Activated CD4-positive, alpha-beta T cell treated with anti-CD3 and anti-CD28 coated beads, Interleukin-2, amount 10 ng/mL, durations not matched to agents 7 days and 5 days (primary cell): ENCODE measurements at places on chromosomes 12 and 14. TPM values are rescaled to one million over a fixed set of nuclear protein-coding genes. Genes with fewer than 3 reads are reported as not detected.

- peaks cover 4% of the 10 kb centered on the region for H3K27me3 ChIP-seq
- DNase-seq = peak; percentile 25
- no peak overlapping the region for H3K27ac ChIP-seq
- no peak overlapping the region for H3K4me3 ChIP-seq
- no peaks in the 10 kb centered on the region for H3K4me1 ChIP-seq
Measured at GRCh38 chr12:59808317-59808910, 212.6 kb downstream of the SLC16A7 start.

- H3K36me3 ChIP-seq = no peaks in the 10 kb centered on the region
- H3K27me3 ChIP-seq = no peaks in the 10 kb centered on the region
- H3K4me1 ChIP-seq = no peaks in the 10 kb centered on the region
- no peak overlapping the region for H3K4me3 ChIP-seq
- DNase-seq = no peak
- H3K27ac ChIP-seq = no peak overlapping the region
Measured at GRCh38 chr12:5242440-5242839, 189.5 kb upstream of the NTF3 start.

The PRKD1 gene
- total RNA-seq = not detected

DNA sequence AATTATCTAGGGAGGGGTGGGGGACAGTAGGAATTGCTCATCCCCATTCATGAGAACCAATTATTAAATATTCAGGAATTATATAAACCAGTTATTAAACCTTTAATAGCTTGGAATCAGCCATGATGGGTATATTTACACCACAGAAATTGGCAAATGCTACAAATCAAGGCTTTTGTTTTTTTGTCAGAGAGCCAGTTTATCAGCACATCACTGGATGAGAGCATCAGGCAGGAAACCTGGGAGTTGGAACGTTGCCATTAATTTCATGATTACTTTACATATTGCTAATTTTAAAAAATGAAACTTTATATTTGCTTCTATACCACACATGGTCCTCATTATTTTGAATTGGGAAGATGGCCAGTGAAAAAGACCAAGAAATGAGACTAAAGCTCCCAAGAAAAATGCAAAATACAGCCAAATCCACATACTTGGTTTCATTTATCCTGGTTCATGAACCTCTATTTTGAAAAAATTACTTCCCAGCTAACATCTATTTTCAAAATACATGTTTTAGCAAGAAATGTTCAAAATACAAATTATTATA, 48.4 kb downstream of the ATL1 start:
- H3K27me3 ChIP-seq = peaks cover 3% of the 10 kb centered on the region
- no peak for DNase-seq
- H3K4me1 ChIP-seq = no peaks in the 10 kb centered on the region
- no peak overlapping the region for H3K4me3 ChIP-seq

GRCh38 chr12:125287155-125287847, 222.1 kb downstream of the AACS start:
- no peaks in the 10 kb centered on the region for H3K36me3 ChIP-seq
- DNase-seq = no peak
- no peak overlapping the region for H3K27ac ChIP-seq
- H3K4me3 ChIP-seq = no peak overlapping the region
- peaks cover 2% of the 10 kb centered on the region for H3K27me3 ChIP-seq

GRCh38 chr14:59339524-59340330, 125.5 kb downstream of the GPR135 start:
- DNase-seq = no peak
- H3K4me1 ChIP-seq = no peaks in the 10 kb centered on the region
- H3K27ac ChIP-seq = no peak overlapping the region
- H3K27me3 ChIP-seq = no peaks in the 10 kb centered on the region

GRCh38 chr14:51999084-51999483, 9.7 kb downstream of the RTRAF start:
- H3K4me3 ChIP-seq = no peak overlapping the region
- no peak for DNase-seq
- H3K36me3 ChIP-seq = peaks cover 58% of the 10 kb centered on the region
- H3K4me1 ChIP-seq = peaks cover 14% of the 10 kb centered on the region
- no peaks in the 10 kb centered on the region for H3K27me3 ChIP-seq
- no peak overlapping the region for H3K27ac ChIP-seq
